ENCODE measurements at places on chromosomes 7 and 10.
A peak's percentile ranks its signal among the peaks of the same experiment; 100 is the strongest.

DNA sequence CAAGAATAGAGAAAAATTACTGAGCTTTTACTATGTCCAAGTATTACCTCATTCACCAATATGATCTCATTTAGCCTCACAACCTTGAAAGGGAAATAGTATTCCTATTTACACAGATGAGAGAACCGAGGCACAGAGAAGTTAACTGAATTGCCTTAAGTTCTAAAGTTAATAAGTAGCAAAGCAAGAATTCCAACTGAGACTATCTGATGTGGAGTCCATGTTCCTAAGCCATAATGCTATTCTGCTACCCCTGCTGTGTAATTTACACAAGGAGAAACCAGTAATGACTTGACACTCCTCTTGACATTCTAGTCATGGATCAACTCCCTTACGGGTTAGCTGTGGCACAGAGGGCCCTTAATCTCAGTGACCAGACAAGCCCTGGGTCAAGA is 60.7 kb downstream of the ABCB4 start:
- DNase-seq = no peak

- no peak for DNase-seq
Measured at GRCh38 chr7:157357129-157358040, 20.6 kb downstream of the DNAJB6 start.

GRCh38 chr7:68476966-68477365 is 1121.3 kb upstream of the AUTS2 start:
- DNase-seq = no peak

DNA sequence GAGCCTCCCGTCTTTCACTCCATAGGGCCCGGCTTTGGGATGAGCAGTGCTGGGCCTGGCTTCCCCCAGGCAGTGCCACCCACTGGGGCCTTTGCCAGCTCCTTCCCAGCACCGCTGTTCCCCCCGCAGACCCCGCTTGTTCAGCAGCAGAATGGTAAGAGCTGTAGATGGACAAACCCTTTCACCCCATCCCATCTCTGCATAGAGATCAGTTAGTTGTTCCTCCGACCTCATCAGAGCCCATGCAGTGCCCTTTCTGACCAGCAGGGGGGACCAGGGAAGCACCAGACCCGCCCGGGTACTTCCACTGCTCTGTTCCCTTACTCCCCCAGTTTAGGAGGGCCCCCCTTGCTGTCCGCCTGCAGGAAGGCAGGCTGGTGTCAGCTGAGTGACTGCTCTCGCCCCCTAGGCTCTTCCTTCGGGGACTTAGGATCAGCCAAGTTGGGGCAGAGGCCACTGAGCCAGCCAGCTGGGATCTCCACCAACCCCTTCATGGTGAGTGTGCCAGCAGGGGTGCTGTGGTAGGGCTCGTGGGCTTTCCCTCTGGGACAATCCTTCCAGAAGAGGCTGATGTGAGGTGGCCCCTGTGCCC is 9.8 kb downstream of the SAP25 start:
- peak; percentile 87 for DNase-seq

GRCh38 chr7:21370283-21370982 is 57.5 kb upstream of the SP4 start:
- no peak for DNase-seq

GRCh38 chr7:129362496-129362895 is 71.7 kb upstream of the STRIP2 start:
- no peak for DNase-seq

- DNase-seq = no peak
Measured at GRCh38 chr10:79333513-79333912, 13.8 kb upstream of the PPIF start.

DNA sequence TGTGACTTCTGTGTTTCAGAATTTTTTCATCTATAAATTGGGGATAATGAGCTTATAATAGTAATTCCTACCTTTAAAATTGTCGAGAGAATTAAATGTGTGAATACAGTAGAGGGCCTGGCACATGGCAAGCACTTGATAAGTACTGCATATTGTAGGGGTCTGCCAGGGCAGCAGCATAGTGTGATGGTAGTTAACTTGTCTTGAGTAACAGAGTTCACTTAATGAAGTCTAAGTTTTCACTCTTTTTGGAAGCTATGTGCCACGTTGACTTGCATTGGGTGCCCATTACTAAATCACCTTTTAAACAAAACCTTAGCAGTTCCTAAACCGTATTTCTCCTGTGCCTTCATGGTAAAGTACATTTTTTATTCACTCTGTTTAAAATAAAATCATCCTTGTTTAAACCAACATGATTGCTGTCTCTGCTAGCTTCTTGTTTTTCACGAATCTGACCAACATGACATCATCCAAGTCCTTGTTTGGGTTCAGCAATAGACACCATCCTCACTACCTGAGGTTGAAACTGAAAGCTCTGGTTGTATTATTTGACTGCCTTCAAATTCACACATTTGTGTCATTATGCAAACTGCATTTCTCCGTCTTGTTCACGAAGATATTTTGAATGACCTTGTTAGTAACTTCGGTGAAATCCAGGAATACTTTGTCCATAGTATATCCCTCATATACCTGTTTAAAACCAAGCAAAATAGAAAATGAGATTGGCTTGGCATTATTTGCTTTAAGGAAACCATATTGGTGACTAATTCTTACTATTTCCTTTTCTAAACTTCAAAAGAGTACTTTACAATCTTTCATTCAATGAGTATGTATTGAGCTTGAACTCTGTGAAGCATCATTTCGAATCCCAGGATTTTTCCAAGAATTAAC is 340.2 kb downstream of the SUGCT start:
- DNase-seq = no peak

GRCh38 chr10:132992433-132993215 is 50.3 kb upstream of the CFAP46 start:
- DNase-seq = no peak

DNA sequence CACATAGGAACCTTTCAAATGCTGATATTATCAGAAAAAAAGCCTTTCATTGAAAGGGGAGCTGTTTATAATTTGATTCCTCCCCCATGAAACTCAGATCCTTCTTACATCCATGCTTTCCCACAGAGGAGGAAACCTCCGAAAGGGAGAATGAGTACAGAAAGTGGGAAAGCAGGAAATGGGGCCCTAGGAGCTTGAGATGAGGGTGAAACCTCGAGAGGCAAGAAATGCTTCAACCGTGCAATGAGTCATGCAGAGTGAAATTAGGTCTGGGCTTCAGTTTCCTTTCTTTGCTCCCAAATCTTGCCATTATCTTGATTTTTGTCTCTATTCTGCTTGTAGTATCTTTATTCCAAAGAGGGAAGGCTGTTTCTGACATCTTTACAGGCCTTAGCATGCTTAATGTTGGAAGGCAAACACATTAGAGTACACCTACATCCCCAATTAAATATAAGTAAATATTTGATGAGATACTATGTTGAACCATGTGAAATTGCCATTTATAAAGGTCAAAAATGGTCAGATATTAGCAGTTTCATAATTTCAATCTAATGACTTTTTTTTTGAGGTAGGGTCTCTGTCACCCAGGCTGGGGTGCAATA is 79.1 kb downstream of the NAMPT start:
- no peak for DNase-seq

DNA sequence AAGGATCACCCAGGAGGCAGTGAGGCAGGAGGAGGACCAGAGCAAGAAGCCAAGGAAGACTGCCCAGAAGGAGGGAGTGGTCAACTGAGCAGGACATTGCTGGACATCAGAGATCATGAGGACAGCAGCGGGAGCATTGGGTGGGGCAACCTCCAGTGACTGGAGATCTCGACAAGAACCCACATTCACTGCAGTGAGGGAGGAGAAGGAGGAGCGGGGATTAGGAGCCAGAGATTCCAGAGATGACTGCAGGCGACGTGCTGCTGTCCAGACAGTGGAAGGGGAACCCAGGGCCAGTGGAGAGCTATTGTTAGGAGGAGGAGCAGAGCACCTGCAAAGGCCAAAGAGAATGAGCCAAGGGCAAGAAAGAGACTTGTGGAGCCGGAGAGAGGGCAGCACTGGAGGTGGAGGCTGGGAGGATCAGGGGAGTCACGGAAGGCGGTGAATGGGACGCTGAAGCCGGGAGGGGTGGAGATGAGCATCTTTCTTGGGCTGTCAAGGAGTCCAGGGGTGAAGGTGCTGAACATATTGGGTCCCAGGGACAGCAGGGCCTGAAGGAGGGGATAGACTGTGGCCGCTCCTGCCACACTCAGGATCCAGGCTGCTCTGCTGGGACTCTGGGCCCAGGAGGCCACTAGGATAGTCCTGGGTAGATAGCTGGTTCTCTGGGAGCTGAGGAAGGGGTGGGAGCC is 140.1 kb upstream of the UNC5B start:
- DNase-seq = no peak

GRCh38 chr10:121975295-121976086 is 474 bp upstream of the NSMCE4A start:
- DNase-seq = no peak

DNA sequence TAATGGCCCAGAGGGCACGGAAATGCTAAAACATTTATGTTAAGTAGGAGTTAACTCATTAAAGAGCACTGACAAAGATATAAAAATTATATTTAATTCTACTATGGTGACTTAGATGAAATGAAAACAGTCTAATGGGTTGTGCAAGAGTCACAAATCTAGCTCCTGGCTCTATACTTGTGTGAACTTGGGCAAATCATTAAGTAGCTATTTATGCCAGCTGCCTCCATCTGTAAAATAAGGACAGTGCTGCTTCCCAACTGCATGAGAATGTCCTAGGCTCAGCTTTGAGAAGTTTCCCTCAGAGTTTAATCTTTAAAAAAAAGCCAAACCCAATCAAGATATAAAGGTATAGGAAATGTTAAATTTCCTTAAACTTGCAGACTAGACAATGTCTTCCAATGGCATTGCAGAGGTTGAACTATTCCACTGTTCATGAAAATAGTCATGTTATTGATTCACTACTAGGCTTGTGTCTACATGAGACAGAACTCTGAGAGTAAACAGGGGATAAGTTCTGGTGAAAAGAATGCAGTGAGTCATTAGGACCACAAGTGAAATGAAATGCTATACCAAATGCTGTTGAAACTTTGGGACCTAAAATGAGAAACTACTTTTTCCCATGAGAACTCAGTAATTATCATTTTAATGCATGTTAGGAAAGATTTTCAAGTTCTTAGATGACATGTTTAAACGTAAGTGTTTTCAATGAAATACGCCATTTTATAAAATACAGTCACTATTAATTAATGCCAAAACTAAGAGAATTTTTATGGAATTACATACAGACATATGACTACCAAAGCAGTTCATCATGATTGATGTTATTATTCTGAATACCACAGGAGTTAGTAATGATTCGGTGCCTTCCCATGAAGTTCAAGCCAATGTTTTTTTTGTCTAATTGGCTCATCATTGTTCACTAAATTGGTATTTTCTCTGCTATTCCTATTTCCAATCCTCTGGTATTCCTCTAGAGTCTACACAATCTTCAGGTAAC is 84.2 kb downstream of the CDK6 start:
- no peak for DNase-seq

GRCh38 chr10:1289591-1289990 is 233.4 kb downstream of the WDR37 start:
- no peak for DNase-seq

DNA sequence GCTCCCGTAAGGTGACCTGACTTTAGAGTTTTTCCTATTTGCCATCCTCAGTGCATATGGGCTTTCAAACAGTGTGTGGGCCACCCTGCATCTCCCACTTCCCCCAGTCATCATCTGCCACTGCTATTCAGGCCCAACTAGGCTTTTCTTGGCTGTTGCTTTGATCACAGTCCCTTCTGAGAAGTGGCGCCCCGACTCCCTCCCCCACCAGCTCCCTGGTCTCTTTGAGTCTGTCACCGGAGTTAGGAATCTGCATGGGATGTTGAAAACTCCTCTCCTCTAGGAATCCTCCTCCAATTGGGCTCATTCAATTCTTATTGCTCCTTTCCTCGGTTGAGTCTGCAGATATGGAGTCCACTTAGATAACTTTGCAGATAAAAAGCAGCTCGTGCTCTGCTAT is 32.1 kb downstream of the HIF1AN start:
- DNase-seq = no peak

DNA sequence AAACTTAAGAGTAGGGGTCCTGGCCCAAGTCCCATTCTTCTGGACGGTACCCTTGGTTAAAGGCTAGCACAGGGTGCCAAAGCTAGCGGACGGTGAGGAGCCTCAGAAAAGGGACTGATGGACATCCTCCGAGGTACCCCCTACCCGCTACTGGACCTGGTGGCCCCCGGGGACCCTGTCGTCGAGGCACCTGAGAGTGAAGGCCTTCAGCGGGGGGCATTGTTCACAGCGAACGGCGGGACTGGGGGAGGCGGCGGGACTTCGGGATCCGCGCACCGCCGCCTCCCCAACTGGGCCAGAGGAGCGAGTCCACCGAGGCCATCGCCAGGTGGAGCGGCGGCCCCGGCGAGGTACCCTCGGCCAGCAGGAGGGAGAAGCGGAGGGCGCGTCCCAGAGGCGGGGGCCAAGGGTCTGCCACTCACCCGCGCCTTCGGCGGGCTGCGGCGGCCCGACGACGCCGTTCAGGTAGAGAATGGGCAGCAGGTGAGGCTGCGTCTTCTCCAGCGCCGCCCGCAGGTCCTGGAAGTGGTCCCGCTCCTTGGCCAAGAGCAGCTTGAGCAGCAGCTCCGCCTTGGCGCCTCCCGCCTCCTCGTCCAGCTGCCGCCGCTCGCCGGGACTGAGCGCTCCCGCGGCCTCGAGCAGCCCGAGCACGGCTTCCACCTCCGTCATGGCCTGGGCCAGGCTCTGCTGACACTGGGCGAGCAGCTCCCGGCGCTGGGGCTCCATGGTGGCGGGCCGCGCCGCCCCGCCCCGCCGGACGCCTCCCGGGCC is 575 bp downstream of the DLG5 start:
- DNase-seq = peak; percentile 30

GRCh38 chr7:91266689-91267090 is 2.5 kb downstream of the FZD1 start:
- no peak for DNase-seq

- no peak for DNase-seq
Measured at GRCh38 chr10:122461367-122461728, at the start of gene HTRA1. Gene HTRA1 (plus strand): TSS chr10:122461553. CDS start chr10:122461653, 100 bp downstream.

DNA sequence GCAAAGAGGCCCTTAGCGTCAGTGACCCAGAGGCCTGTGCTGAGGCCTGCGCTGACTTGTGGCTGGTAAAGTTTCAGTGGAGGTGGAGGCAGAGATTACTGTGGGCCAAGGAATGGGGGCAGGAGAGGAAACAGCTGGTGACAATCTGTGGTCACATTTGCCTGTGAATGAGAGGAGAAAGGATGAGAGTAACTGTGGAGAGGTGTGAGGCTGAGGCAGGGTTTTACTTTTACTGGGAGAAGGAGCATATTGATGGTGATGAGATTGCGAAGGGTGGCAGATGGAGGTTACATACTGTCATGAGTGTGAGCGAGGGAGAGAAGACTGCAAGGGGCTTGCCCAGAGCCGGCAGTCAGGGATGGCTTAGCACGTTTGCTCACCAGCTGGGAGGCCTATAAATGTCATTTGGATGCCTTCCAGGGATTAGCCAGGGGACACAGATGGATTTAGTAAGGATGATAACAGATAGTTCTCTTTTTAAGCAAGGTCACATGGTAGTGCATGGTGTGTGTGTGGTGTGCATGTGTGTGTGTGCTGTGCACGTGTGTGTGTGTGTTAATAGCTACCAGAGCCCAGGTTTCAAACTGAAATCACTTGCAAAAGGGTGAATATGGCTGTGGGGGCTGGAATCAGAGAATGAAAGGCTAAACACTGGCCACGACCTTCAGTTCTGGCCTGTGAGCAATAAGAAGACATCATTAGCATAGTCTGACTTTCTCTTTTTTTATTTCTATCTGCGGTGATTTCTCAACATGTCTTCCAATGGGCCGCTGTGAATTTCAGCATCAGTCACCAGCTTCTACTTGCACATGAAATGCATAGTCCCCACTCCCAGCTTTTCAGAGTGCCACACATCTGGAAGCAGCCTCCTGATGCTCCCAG is 291.5 kb upstream of the ZNF32 start:
- no peak for DNase-seq
